CD8-positive, alpha-beta T cell (primary cell): ENCODE measurements at places on chromosomes 6 and 20.

DNA sequence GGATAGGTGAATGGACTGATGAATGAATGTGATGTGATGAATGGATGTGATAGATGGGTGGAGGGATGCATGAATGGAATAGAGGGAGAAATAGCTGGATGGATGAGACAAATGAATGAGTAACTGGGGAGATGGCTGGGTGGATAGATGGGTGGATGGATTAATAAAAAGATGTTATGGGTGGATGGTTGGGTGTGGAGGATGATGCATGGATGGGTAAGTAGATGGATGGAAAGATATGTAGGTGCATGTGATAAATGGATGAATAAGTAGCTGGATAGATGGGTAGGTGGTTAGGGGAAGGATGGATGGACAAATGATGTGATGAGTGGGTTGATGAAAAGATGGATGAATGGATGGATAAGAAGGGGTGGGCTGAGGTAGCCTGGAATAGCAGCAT lies 4.7 kb downstream of the HNF4A start:
- no peak for DNase-seq

GRCh38 chr6:422433-423054 lies 31.0 kb downstream of the IRF4 start:
- no peak for DNase-seq

DNA sequence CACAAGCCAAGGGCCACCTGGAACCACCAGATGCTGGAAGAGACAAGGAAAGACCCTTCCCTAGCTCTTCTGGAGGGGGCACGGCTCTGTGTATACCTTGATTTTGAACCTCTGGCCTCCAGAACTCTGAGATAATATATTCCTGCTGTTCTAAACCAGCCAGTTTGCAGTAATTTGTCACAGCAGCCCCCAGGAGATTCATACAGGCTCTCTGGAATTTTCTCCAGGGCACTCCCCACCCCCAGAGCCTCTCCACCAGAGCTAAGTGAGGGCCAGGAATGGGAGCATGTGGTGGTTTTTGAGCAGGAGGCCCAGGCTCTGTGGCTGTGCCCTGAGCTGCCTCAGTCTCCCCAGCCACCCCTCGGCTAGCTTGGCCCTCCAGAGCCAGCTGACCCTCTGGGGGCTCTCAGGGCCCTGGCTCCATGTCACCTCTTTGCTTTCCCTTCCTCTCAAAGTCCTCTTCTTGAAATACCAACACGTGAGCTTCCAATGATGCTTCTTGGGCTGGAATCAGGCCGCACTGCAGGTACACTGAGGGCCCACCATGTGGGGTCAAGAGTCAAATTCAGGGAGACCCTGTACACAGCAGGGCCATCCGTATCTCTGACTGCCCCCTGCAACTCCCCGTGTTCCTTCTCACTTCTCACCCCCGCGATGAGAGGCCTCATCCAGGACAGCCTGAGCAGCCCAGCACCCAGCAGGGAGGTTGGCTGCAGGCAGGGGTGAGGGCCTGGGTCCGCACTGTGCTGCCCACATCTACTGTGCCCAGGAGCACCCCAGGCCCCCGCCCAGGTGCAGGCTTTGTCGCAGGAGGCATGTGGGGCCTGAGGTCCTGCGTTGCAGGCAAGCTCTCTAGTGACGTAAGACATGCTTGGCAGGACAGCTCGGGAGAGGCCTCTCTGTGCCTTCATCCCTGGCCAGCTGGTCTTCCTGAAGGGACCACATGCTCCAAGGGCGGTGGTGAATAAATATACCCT lies 155.5 kb downstream of the ANKRD60 start:
- no peak for DNase-seq

DNA sequence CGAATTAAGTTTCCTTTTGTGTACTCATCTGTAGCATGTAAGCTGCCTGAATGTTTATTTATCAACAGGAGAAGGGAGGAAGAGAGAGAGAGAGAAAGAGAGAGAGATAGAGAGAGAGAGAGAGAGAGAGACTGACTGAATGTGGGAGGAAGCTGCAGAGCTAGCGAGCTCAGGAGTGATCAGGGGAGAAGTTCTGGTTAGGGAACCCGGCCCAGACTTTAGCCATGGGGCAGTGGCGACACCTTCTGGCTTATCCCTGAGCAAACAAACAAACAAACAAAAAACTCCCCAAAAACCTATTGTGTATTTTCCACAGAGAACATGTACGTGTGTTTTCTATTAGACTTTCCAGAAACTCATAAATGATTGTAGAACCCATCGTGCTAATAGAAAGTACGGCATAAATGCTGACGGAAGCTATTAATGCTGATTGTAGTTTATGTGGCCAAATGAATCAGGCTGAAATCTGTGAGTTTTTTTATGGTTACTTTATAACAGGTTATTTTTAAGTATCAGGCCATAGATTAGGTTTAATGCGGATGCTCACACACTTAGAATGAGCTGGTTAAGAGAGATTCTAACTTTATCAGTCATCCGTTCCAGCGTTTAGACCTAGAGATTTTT lies 92.8 kb downstream of the CLIC5 start:
- DNase-seq: peak; percentile 33

- DNase-seq: no peak
Measured at GRCh38 chr6:167526465-167527368, 201.8 kb downstream of the TTLL2 start.

DNA sequence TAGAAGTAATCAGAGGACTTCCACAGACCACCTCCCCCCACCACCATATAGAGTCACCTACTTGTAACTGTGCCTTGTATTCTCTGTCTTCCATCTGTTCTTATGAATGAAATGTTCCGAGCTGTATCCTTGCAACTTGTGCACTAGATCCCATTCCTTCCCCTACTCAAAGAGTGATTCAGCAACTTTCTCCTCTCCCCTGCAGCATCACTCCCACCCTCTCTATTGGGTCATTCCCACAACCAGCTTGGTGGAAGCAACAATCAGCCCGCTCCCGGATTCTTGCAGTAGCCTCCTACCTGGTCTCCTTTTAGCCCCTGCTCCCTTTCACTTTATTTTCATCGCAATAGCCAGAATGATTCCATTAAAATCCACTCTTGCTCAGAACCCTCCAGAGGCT lies 34.9 kb upstream of the REV3L start:
- DNase-seq: no peak

DNA sequence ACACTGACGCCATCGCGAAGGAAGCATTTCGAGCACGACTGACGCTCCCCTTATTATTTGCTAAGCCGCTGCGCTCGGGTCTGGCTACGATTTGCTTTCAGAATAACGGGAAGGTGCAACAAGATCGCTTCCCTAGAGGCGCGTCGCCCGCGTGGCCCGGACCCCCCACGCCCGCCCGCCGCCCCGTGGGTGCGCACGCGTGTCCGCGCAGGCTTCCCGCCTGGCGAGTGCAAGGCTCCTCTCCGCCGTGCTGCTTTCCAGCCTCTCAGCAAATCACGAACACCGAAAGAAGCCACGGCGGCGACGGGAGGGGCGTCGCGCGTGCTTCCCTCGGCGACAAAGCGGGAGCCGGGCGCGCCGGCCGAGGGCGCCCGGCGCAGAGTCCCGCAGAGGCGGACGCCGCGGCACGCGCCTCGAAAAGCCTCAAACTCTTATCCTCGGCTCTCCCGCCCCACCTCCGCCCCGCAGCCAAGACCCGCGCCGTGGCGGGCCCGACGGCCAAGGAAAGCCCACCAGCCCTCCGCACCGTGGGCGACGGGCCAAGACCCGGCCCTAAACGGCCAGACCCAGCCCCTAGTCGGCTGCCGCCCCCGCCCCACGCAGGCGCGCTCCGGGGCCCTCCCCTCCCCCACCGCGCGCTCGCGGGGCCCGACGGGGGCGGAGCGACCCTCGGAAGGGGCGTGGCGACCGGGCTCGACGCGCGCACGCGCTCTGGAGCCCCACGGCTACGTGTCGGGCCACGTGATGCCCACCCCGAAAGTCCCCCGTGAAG lies 987 bp upstream of the QKI start:
- DNase-seq: peak; percentile 95

- peak; percentile 6 for DNase-seq
Measured at GRCh38 chr6:129490521-129491255, 219.3 kb downstream of the ARHGAP18 start.

DNA sequence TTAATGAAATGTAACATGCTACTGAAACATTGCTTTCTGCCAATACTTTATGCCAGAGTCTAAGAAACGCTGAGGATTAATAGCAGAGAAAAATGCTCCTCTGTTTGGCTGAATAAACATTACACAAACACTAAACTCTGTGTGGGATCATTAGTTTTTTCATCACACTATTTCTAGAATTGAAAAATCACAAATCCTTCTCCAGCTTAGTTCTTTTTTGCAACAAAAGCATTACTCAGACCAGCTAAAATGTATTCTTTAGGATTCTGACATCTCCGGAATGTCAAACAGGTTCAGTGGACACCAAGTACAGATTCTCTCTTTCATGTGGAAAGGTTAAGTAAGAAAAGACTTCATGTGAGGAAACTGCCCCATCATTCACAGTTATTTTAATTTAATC lies 226.9 kb downstream of the SIM1 start:
- DNase-seq: no peak

DNA sequence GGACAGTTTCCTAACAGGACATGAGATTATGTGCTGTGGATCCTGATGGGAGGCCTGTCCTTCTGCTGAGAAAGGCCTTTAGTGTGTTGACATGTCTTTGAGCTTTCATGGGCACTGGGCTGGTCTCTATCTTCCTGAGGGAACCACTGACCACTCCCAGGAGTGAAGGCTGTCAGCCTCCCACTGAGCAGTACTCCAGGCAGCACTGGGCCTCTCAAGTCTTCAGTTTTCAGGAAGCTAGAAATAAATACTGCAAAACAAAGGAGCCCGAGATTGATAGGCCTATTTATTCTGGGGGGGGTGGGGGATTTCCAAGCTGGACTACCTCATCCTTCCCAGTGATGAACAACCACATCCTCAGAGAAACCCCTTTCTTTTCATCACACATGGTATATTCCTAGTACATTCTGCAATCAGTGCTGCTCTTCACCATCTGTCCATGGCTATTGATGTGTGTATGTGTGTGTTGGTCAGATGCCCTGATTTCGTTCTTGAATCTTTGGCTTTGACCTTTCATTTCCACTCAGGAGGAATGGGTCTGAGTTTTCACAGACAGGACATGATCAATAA lies 180.9 kb upstream of the SPTLC3 start:
- DNase-seq: no peak

DNA sequence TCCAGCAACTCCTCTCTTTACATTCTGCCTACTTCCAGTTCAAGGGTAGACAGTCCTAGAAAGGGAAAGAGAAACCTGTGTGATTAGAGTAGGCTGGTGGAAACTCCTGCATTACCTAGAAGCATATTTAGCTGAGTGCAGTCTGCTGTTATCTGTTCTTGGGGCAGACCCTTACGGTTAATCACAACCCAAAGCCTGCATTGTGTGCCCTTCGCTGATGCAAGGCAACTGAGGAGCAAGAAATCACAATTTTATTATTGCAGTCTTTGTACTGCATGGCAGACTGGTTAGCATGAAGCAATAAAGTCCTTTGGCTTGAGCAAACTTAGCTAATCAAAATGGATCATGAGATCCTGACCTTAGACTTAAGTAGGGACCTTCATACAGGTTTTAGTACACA lies 1.5 kb upstream of the GOPC start:
- no peak for DNase-seq

DNA sequence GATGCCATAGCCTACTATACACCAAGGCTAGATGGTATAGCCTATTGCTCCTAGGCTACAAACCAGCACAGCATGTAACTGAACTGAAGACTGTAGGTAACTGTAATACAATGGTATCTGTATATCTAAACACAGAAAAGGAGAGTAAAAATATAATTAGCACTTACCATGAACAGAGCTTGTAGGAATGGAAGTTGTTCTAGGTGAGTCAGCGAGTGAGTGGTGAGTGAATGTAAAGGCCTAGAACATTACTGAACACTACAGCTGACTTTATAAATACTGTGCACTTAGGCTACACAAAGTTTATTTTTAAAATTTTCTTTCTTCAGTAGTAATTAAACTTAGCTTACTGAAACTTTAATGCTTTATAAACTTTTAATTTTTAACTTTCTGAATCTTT lies 129.5 kb downstream of the BTBD9 start:
- DNase-seq: no peak

DNA sequence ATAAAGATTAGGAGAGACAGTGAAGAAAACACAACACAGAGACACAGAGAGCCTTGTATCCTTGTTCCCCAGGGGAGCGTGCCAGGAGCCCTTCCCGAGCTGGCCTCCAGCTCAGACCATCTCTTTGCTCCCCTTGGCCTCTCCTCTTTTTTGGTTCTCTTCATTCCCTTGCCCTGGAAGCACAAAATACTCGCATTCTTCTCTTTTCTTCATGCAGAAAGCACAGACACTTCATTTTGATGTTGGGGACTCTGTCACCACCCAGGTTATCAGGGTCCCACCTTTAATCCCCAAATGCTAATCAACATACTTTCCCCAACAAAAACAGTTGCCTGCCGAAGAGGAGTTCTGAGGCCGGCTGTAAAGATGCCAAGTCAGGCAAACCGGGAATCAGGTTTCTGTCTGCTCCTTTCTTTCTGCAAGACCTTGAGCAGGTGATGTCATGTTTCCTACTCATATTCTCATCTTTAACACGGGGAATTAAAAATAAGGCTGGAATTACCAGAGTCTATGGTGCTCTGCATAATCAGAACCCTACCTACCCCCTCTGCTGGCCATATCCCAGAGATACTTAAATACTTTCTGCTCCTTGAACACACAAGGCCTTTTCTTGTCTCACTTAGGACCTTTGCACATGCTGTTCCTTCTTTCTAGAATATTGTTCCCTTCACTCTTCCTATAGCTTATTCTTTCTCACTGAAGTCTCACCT lies 21.7 kb downstream of the TGM6 start:
- no peak for DNase-seq

DNA sequence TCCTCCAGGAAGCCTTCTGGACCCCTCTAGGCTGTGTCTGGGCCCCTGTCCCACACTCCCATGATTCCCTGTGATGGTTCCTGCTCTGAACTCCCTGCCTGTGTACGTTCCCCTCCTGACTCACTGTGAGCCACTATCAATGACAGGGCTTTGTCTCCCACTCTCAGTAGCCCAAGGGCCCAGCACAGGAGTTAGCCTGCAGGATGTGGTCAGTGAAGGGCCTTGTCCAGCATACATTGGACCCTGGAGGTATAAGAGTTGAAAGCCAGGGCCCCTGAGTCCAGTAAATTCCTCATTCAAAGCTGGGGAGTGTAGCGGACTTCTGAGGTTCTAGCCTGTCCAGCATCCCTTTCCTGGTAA lies 19.0 kb downstream of the ZBP1 start:
- no peak for DNase-seq

GRCh38 chr6:73134588-73134987 lies 90.7 kb downstream of the KHDC1L start:
- DNase-seq: no peak

DNA sequence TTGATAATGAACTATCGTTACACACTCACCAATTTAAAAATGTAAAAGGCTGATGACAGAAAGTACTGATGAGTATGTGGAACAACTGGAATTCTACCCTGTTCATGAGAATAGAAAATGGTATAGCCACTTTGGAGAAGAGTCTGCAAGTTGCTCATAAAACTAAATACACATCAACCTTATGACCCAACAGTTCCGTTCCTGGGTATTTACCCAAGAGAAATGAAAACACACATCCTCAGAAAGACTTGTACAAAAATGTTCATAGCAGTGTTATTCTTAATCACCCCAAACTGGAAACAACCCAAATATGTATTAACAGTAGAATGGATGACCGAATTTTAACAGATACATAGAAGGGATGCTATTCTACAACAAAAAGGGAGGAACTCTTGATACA lies 145.7 kb upstream of the LRFN2 start:
- DNase-seq: no peak

GRCh38 chr20:57676589-57677583 lies 32.9 kb downstream of the PMEPA1 start:
- DNase-seq: no peak
